ENCODE measurements at places on chromosomes 6 and 20.

- no peak for DNase-seq
Measured at GRCh38 chr20:48373555-48373934, 454.3 kb downstream of the PREX1 start.

DNA sequence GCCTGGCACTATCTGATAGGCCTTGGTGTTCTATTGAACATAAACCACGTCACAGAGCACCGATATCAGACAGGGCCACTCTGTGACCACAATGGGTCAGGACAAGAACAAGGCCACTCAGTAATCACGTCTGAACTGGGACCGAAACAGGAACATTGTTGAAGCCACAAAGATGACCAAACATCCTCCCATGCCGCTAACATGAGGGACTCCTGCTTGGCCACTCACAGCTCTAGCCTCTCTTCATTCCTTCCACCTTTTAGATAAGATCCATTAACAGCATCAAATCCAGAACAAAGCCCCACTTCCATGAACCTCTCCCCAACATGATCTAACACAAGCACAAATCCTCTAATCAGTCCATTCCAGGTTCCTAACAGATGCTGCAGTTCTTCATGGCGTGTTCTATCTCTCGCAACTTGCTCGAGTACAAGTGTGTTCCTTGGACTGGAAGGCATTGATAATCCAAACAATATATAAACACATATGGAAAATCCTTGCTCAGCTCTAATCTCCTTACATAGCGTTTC is 7.4 kb downstream of the SIRT5 start:
- no peak for DNase-seq

DNA sequence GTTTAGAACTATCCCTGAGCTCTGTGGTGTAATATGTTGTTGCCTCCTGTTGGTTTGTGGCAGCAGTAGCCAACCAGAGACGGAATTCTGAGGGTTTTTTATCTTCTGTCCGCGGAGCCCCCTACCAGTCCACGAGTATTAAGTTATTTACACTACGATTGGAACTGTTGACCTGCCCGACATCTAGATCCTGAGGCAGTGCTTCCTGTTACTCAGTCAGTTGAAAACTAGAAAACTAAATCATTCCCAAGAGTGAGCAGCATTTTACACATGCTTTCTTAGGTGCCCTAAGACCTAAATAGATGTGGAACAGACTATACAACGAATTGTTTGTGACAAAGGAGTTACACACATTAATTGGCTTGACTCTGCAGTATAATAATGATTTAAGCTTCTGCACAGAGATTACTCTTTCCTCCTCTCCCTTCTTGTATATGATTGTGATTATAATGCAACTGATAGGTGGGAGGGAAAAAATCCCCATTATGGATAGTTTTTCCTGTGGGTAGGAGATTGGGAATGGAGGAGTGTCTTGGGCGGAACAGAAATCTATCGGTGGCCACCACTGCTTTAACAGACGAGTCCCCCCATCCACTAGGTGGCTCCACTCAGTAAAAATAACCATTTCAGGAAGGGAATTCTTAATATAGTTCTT is 1.7 kb downstream of the LOC128125822 start:
- DNase-seq: peak; percentile 69

- no peak for DNase-seq
Measured at GRCh38 chr6:168333039-168333438, 13.5 kb upstream of the DACT2 start.

GRCh38 chr6:150635906-150636514 is 36.3 kb downstream of the PLEKHG1 start:
- no peak for DNase-seq

GRCh38 chr6:33428966-33429749 is 9.3 kb downstream of the SYNGAP1 start:
- DNase-seq: no peak

DNA sequence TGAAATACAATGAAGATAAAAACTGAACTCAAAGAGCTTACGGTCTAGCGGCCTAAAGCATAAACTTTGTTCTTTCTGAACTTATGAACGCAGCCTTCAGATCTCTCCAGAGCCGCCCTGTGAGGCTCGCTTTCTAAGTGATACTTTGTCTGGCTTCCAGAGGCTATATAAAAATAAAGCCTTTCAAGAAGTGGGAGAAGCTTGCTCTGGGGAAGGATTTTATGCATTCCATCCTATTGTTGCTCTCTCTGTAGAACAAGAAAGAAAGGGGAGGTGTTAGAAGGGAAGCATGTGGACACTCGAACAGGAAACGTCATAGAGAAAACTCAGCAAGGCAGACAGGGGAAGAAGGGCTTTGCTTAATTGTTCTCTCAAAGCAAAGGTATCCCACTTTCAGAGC is 77.0 kb downstream of the TBX18 start:
- DNase-seq: no peak

GRCh38 chr6:120826253-120826652 is 508.0 kb downstream of the TBC1D32 start:
- DNase-seq: no peak

GRCh38 chr6:17405944-17406245 is 12.5 kb downstream of the CAP2 start:
- no peak for DNase-seq

DNA sequence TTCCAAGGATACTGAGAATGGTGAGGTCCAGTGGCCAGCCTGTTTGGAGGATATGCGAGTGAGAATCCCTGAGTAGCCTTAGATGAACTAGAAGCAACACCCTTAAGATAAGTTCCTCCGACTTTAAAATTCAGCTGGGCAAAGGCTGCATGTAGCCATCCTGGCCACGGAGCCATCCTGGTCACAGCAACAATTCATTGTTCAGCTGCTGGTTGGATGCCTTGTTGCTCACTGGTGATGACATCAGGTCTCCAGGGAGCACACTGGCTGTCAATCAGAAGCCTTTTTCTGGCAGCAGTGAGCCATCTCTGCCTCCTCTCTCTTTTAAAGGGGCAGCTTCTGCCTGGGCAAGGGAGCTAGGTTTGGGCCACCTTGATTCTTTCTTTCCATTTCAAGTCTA is 22.4 kb upstream of the RIMS4 start:
- DNase-seq: no peak

GRCh38 chr6:112207776-112208175 is 46.6 kb downstream of the LAMA4 start:
- no peak for DNase-seq

DNA sequence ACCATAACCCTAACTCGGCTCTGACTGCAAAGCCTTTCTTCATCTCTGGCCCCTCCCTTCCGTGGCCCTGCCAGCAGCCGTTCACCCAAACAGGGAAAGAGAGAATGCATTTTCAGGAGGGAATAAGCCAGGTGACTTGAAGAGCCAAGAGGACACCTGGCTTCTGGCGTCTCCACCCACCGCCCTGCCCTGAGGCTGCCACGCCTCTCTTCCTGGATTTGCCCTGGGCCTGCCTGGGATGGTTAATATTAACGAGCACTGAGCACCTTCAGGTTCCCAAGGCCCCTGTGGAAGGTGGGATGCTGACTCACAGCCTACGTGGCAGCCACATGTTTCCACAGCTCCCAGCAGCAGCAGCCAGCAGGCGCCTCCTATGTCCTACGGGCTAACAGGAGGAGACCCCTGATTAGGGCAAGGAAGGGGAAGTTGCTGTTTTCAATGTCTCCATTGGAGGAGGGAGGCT is 138.0 kb upstream of the RREB1 start:
- DNase-seq: no peak

- no peak for DNase-seq
Measured at GRCh38 chr20:49750611-49751396, 37.1 kb upstream of the B4GALT5 start.

DNA sequence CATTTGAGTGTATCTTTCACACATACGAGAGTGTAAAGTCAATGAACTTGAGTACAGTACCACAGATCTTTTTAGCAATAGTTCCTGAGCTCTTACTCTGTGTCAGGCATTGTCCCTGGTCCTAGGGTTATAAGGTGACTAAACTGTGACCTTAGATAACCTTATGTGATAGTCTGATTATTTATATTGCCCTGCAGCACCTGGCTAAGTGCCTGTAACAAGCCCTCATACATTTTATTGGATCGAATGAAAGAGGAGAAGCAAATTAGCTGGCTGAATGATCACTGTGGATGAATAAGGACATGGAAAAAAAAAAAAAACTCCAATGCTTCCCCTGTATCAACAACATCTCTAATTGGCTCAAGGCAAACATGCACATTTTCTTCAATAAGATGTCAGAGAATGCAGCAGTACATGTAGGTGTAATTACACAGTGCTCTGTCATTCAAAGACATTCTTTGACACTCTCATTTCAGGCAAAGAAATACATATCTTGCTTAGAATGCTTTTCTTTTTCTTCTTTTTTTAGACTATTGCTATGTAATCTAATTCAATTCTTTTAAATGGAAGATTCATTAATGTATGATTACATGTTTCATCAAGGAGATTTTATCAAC is 153.4 kb downstream of the PHACTR1 start:
- DNase-seq: no peak

DNA sequence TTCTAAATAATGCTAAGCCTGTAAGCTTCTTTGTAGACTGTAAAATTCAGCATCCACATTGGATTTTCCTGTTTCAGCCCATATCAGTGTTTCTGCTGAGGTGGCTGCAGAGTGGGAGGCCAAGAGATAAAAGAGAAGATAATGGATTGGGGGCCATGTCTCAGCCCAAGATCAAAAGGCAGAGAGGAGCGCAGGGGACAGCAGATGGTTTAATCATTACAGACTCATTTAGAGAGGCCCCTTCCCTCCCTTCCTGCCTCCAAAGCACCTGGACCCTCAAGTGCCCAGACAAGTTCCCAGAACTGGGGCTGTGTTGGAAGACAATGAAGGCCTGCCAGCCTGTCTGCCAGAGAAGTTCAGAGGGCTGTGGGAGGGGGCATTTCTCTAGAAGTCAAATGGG is 20.4 kb upstream of the CTNNBL1 start:
- DNase-seq: no peak

GRCh38 chr6:48111143-48111506 is at the start of gene PTCHD4:
PTCHD4 (minus strand) TSS chr6:48111197; CDS start chr6:48068957, 42,240 bp downstream.
- no peak for DNase-seq

GRCh38 chr6:28111964-28112363 is 12.4 kb upstream of the ZSCAN16 start:
- no peak for DNase-seq

DNA sequence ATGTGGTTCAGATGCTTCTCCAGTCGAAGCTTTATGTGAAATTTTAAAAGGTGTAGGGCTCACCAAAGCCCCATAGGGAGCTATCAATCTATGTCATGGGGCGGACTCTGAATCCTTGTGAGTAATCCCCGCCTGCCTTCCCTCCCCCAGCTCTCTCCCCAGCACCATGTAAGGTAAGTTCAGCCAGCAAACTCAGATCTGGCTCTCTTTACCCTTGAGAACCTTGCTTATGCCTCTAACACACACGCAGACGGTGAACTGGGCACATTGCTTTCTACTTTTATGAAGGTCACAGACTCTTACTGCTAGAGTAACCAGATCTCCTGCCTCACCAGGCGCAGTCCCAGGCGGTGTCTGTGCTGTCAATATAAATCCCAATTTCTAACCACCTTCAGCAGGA is 82.6 kb upstream of the CNKSR3 start:
- no peak for DNase-seq

DNA sequence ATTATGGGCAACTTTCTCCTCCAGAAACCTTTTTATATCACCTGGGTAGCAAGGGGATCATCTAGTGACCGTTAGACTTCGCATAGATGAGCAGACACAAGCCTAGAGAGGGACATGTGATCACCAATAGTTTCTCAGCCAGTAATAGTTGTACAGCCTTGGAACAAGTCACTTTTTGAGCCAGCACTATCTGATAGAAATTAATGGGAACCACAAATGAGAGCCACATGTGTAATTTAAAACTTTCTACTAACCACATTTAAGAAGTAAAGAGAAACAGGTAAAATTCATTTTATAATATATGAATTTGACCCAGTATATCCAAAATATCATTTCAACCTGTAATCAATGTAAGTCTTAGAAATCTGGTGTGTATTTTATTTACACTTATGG is 592 bp upstream of the CTNNBL1 start:
- DNase-seq: no peak

GRCh38 chr6:129440691-129441090 is 269.3 kb downstream of the ARHGAP18 start:
- DNase-seq: no peak

GRCh38 chr20:18719426-18719825 is 94.2 kb upstream of the SCP2D1 start:
- DNase-seq: no peak

DNA sequence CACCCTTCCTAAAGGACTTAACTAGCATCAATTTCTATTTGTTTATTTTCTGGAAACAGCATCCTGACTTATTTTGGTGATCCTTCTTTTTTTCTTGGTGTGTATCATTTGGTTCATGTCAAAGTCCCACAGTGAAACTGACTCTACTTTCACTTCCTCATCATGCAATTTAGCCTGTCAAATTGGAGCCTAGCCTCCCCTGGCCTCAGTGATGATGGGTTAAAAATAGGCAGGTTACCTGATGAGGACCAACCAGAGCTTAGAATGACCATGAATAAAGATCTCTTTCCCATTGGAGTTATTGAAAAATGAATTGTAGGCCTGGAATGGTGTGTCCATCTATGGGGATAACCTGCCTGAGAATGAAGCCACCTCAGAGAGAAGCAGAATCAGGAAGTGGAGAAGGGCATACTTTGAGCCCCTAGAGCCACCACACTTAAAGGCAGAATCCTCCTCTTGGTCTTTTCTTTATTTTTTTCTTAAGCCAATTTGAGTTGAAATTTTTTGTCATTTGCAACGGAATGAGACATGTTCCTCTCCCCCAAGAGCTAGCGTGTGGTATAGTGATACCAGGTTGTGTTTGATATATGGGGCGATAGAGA is 105.6 kb downstream of the BTBD3 start:
- DNase-seq: no peak

- no peak for DNase-seq
Measured at GRCh38 chr20:18360635-18361034, 72.3 kb downstream of the ZNF133 start.

GRCh38 chr6:136445063-136445462 is 105.2 kb downstream of the MAP7 start:
- no peak for DNase-seq

DNA sequence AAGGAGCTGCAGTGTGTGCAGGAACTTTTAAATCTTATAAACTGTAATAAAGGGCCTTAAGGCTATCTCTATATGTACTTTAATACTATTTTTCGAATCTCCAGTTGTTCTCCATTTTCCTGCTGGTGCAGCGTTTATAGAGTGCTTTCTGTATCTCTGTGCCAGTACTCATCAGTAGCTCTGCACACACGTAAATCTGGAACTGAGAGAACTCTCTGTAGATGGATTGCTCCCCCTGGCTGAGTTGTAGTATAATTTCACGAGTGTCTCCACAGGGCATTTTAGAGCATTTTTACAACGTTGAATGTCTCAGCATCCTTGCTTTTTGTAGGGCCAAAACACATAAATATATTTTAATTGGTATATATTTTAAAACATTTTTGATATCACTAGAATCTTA is 256.5 kb downstream of the TRDN start:
- DNase-seq: no peak

GRCh38 chr20:61517419-61517818 is 265.4 kb downstream of the CDH4 start:
- no peak for DNase-seq

DNA sequence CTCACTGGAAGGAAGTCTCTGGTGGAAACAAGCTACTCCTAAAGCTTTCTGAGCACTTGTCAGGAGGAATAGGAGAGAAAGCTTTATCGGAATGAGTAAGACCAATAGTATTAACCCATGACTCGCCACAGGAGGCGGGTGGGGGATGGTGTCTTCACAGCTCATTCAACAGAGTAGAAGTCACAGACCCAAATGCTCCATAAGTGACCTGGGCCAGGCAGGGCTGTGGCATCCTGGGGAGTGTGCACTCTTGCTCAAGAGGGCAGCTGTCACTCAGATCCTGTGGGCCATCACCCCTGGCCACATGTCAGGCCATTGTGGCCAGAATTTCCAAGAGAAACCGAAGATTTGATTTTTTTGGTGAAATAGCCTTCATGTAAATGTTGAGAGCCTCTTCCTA is 116.0 kb downstream of the SYCP2 start:
- no peak for DNase-seq

- peak; percentile 78 for DNase-seq
Measured at GRCh38 chr20:48904566-48905296, 16.8 kb upstream of the ARFGEF2 start.
